ENCODE measurements at places on chromosomes 3 and 15.

DNA sequence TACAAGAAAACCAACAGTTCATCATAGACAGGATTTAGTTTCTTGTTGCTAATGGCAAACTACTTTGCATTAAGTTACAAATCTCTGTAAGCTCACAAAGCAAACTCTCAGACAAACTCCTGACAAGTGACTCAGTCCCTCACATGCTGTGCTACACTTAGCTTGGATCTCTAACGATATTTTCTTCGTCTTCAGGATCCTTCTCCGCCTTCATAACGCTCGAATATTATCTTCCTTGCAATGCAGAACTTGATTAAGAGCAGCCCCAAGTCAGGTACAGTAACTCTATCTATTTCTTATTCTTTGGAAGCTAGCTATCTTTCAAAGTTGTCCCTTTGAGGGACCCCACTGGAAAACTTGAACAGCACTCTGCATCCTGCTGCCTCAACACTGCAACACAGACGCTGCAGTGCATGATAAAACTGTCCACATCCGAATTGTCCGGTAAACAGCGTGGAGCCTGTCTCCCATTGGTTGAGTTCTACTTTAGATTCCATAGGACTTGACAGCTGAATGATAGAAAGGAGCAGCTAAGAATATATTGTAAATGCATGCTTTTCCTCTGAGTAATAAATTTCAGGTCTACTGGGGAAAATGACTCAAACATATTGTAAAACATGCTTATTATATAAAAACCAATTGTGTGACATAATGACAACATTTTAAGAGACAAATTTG lies 61.3 kb downstream of the UACA start:
- DNase-seq = no peak

DNA sequence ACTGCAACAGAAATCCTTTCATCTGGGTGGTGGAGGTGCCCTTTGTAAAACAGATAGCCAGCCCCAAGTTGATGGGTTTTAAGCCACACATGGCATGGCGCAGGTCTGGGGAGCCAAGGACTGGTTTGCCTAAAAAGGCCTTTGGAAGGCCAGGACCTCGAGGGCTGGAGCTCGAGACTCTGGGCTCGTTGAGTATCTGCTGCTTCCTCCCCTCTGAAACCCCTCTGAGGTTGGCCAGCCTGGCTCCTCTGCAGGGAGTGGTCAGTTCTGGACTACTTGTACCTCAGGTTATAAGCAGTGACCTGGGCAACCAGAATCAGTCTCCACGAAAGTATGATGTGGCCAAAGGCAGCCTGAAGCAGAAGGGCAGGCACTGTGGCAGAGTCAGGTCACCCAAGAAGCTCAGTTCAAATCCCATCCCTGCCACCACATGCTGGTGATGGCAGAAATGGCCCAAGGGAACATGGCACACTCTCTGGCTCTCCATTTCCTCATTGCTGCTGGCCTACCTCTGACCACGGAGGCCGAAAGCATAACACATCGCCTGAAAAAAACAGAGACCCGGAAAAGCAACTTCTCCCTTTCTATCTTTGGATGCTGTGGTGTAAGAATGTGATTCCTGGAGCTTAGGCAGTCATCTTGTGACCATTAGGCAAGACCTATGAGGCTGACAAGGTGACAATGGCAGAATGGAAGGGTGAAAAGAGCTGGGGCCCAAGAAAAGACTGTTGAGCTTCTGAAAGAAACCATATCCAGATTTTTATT lies 51.2 kb downstream of the WNT7A start:
- no peak for DNase-seq

GRCh38 chr3:112357930-112358780 lies 25.2 kb downstream of the CD200 start:
- DNase-seq = peak; percentile 55

GRCh38 chr15:50653156-50653743 lies 33.3 kb downstream of the TRPM7 start:
- no peak for DNase-seq

GRCh38 chr3:133468251-133468721 lies 68.4 kb downstream of the BFSP2 start:
- DNase-seq = no peak
